ENCODE measurements at places on chromosomes 13 and 19.

DNA sequence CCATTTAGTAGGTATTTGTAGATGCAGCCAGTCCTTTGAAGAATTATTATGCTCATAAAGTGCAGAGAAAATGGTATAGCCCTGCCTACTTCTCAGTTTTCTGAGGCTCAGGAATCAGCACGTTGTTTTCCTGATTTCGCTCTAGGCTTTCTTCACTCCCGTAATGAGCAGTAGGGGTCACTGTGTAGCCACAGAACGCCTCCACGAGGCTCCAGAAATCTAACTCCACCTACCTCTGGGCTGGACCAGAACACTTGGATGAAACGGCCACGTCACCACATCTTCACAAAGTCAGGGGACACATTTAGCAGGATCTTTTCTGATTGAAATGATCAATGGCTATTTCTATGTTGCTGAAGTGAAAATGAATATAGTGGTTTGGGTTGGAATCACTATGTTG lies 49.8 kb upstream of the GTF3A start:
- peak; percentile 60 for DNase-seq

DNA sequence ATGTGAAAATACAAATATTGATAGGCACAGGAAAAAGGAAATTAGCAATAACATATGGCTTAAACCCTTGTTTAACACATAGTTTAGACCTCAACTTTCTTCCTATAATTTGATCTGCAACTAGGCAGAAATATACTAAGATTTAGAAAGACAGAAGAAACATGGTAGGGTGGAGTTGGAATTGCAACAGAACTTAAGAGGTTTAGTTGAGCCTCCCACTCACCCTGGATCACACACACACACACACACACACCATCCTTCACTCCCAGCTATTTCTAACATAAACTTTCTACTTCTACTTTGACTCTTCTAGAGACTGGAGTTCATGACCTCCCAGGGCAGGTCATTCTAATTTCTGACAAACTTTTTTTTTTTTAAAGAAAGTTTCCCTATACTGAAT lies 47.4 kb downstream of the FLT3 start:
- DNase-seq, result no peak

- DNase-seq, result peak; percentile 79
Observed at GRCh38 chr19:39792999-39793546, 14.4 kb downstream of the LEUTX start.

- DNase-seq, result no peak
Observed at GRCh38 chr13:75850916-75851315, 214.8 kb downstream of the LMO7 start.

DNA sequence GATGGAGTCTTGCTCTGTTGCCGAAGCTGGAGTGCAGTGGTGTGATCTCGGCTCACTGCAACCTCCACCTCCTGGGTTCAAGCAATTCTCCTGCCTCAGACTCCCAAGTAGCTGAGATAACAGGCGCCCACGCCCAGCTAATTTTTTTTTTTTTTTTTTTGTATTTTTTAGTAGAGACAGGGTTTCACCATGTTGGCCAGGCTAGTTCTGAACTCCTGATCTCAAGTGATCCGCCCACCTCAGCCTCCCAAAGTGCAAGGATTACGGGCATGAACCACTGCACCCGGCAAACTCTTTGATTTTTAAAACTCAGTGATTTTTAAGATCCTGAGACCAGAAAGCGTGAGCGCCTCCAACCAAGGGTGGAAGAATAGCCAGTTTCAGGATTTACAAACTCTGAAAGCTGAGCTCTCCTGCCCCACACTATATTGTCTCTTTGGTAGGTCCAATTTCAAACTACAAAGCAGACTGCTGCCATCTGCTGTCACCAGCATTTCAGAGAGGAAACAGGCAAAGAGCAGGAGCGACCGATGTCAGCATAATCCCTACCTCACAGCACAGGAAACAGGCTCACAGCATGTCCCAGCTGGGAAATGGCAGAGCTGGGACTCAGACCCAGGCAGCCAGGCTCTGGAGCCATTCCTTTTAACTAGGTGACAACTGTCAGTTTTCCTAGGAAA lies 9.2 kb downstream of the NOSIP start:
- DNase-seq, result no peak

DNA sequence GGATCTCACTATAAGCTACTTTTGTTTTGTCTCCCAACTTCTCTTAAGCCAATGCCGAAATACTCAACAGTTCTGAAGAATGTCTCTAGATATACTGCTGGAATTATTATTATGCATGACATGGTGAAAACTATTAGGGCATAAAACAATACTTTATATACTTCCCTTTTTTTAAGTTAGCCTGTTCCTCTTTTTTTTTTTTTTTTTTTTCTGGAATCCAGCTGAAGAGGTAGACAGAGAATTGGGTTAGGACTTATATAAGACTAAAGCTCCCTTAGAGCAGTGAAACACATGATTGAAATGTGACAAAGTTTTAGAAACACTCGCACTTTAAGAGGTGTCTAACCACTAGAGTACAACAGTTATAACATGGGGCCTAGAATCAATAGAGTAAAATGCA lies 850.9 kb upstream of the PCDH9 start:
- DNase-seq, result no peak

DNA sequence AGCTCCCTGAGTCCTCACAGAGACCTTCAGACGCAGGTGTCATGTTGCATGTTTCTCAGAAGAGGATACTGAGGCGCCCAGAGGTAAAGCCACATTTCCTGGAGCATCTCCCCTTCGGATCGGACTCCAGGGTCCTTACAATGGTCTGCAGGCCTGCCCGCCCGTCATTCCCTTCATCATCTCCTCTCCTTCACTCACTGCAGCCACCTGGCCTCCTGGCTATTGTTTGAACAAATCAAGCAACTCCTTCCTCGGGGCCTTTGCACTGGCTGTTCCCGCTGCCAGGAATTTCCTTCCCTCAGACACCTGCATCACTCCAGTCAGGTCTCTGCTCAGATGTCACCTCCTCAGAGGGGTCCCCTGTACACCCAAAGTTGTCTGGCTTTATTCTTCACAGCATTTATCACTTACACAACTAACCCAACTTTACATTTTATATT lies 20.3 kb downstream of the CEACAM16 start:
- DNase-seq, result no peak

GRCh38 chr19:17404015-17404414 lies 1.4 kb downstream of the BST2 start:
- DNase-seq, result no peak

DNA sequence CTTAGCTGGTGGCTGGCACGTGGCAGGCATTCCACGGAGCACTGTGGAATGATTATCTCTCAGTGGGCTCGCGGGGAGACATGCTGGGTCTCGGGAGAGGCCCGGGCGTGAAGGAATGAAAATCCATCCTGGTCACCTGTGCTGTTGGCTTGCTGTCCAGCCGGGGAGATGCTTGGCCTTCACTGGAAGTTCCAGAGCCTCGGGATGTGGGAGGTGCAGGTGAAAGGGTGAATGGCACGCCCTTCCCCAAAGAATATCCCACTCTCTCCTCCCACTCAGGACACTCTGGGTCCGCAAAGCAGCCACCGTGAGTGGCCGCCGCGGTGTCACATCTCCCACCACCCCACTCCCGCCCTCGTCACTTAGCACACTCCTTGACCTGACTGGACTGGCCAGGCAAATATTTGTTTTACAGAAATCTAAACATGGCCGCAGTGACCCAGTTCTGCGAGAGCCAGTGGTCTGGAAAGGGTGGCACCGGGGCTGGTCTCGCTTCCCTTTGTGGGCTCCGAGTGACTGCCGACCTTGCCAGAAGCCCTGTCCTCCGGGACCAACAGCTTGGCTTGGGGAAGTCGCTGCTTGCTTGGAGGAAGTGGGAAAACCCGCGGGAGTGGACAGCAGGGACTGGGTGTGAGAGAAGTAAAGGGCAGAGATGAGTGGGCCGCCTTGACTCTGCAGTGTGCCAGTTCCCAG lies 8.0 kb downstream of the DPP9 start:
- peak; percentile 54 for DNase-seq

DNA sequence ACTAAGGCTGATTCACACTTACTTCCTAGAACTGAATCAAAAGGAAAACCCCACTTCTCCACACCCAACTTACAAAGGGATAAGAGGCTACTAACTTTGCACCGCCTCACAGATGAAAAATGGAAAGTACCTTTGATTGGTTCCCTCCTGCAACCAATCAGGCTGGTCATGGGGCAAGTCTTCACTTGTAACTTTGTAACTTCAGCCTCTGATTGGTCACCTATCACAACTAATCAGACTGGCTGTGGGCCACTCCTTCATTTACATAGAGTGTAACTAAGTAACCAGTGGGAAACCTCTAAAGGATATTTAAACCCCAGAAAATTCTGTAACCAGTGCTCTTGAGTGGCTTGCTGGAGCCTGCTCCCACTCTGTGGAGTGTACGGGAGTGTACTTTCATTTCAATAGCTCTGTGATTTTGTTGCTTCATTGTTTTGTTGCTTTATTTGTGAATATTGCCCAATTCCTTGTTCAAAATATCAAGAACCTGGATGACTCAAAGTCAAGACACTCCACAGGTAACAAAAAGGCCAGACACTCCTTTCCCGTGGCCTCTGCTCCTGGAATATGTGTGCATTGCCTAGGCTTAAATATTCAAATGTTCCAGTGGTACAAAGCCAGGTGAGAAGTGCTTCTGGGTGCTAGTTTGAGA lies 50.5 kb downstream of the RFC3 start:
- no peak for DNase-seq

DNA sequence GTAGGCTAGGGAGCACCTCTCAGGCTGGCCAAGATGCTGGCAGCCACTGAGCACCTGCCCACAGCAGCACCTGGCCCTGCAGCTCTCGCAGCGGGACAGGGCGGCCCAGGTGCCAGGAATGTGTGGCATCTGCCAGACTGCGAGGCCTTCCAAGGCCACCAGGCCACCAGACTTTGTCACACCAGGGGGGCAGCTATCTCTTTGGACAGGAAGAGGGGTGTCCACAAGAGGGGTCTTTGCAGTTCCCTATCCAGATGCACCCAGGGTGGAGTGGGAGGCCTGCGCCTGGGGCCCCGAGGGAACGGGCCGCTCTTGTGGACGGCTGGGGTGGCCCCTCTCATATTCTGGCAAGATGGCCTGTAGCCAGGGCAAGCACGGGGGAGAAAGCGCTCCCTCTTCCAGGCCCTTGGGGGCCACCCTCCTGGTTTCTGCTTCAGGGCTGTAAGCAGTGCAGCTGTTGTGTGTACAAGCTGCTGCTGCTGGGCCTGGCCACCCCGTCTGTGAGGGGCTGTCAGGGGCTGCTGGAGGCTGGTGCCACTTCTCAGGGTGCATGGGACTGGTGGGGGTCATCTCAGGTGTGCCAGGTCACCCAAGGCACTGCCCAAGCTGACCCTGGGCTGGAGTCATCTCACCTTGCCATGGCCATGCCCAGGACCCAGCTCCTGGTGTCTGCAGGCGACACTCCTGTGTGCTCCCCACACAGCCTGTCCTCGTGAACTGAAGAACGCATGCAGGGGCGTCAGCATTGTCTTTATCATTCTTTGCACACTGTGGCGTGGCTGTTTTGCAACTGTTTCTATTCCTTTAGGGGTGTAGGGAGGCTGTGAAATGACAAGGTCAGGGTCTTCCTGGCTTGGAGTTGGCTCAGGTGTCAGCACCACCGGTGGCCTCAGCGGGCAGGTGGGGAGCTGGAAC lies 1.8 kb downstream of the TEX29 start:
- DNase-seq, result no peak

- no peak for DNase-seq
Observed at GRCh38 chr13:99007414-99007986, 29.6 kb upstream of the DOCK9 start.

- no peak for DNase-seq
Observed at GRCh38 chr13:80006940-80007339, 334.0 kb downstream of the SPRY2 start.

GRCh38 chr19:55641426-55642152 lies 787 bp downstream of the ZNF580 start:
- DNase-seq, result no peak

GRCh38 chr19:19053508-19054314 lies 10.1 kb upstream of the SLC25A42 start:
- peak; percentile 81 for DNase-seq

DNA sequence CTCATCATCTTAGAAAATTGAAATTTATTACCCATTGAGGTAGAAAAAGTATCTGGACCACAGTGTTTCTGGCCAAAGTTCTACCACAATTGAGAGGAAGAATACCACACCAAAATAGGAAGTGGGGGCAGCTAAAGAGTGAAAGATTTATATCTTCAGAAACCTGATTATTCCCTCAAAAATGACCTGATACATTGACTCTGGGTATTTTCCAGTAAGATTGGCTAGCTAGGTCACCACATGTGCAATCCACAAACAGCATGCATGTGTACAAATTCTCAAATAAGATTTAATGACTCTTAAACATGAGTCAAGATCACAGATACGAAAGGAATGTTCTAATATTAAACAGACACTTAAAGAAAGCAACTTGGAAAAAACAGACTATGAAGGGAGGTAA lies 1516.2 kb upstream of the PCDH20 start:
- DNase-seq, result no peak

DNA sequence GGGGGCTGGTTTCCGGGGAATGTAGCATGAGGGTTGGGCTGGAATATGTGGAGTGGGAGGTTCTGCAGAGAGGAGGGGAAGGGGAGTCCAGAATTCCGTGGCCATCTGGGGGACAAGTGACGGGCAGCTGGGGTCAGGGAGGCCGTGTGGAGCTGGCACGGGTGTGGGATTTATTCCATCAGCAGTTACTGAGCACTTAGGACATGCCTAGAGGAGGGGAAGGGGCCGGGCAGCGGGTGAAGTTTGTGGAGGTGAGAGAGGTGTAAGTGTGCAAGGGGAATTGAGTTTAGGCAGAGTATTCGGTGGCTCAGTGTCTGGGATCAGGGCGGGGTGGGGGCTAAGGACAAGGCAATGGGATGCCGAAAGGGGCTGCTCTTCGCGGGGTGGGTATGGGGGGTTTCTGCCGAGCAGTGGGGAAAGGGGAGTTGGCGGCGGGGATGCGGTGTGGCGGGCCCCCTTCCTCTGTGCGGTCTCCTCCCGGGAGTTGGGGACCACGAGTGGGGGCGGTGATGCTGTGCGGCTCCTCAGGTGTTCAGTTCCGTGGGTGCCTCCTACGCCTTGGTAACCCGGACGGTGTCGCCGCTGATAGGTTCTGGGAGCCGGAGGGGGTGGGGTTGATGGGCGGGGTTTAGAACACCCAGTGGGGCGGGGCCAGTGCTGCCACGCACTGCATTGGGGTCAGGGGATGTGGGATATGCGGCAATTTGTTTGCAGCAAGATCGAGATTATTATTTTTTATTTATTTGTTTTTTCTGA lies 5.4 kb downstream of the CCDC61 start:
- peak; percentile 66 for DNase-seq

GRCh38 chr13:91652404-91653301 lies 254.2 kb downstream of the GPC5 start:
- DNase-seq, result no peak

- DNase-seq, result no peak
Observed at GRCh38 chr13:35957241-35957731, 173.9 kb downstream of the DCLK1 start.

DNA sequence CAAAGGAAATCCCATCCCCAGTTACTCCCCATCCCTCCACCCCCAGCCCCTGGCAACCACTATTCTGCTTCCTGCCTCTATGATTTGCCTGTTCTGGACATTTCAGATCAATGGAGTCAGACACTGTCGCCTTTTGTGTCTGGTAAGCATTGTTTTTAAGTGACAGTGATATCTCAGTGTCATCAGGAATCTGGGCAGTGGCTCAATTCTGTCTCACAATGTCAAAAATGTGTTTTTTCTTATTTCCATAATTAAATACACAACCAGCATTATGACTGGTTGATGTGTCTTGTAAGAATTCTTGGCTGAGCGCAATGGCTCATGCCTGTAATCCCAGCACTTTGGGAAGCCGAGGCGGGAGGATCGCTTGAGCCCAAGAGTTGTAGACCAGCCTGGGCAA lies 20.2 kb upstream of the PGLS start:
- no peak for DNase-seq

GRCh38 chr19:16113727-16114126 lies 2.0 kb downstream of the RAB8A start:
- DNase-seq, result no peak

GRCh38 chr13:24684600-24684998 lies 4.4 kb downstream of the ATP12A start:
- no peak for DNase-seq

All from liver (tissue), 10 donors.